ENCODE measurements at places on chromosomes 16 and 17.

- no peak for DNase-seq
Measured at GRCh38 chr17:82375359-82376041, 3.9 kb downstream of the UTS2R start.

GRCh38 chr17:80245566-80246265 is 14.9 kb upstream of the RNF213 start:
- no peak for DNase-seq

GRCh38 chr17:35804658-35805192 is 4.6 kb upstream of the TAF15 start:
- DNase-seq = no peak

DNA sequence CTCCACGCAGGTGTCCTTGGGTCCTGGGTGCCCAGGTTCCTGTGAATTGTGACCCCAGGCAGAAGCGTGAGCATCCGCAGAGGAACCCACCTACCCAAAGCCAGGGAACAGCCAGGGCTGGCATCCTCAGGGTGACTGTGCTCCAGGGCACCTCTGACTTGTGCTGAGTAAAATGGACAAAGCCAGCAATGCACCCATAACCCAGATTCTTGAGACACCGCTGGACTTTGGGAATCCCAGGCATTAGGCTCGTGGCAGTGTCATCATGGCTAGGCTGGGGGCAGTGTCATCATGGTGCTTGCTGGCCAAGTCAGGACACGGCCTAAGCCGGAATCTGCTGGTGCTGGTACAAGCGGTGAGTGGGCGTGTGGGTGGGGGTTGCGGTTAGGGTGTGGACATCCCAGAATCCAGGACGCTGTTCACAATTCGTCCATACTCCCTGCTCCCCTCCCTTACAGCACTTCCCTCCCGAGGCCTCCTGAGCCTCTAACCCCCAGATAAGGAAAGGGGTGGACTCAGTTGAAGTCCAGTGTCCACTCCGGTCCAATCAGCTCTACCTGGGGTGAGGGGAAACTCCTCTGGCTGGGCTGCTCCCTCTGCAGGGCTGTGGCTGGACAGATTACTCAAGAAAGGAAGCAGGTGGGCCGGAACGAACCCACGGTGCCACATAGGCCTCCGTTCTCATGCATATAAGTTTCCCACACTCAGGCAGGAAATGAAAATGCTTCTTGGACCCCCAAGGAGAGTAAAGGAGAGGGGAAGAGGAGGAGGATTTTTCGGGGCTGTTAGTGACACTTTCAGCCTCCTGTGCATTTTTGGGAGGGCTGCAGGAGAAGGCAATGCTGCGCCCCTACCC is 138.9 kb downstream of the SEC14L1 start:
- no peak for DNase-seq

- no peak for DNase-seq
Measured at GRCh38 chr17:41340494-41340893, 10.1 kb downstream of the KRT33A start.

DNA sequence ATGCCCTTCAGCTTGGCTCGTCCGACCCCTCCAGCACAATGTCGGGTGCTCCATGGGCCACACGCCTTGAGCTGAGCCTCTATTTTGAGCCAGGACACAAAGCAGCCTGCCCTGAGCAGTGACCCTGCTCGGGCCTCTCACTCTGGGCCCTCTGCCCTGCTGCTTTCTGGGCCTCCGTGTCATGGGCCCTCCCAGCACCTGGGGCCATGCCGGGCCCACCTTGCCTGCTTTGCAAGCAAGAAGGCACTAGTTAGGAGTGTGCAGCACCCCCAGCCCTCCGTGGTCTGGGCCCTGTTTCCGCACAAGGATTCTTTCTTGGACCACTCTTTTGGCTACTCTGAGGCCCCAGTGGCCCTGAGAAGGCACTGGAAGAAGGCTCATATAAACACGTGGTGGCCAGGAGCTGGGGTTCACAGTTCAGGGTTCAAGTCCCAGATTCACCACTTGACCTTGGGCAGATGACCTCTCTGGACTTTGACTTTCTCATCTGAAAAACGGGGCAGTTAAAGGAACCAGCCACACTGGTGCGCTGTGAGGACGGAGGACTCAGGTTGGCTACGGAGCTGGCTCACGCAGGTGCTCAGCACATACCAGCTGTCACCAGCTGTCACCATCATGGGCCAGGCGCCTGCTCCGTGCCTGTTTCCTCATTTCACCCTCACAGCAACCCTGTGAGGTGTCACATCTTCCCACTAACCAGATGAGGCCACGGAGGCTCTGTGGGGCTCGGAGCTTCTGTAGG is 166.0 kb upstream of the GSE1 start:
- no peak for DNase-seq

GRCh38 chr16:6483469-6484033 is 849.1 kb upstream of the RBFOX1 start:
- DNase-seq = peak; percentile 46

- peak; percentile 17 for DNase-seq
Measured at GRCh38 chr16:14249291-14250032, 178.3 kb downstream of the MRTFB start.
